ENCODE measurements at places on chromosomes 5 and 9. TPM values are rescaled to one million over a fixed set of nuclear protein-coding genes. Genes with fewer than 3 reads are reported as not detected.

SLCO6A1 gene
- total RNA-seq = not detected

IL5 gene
- not detected for total RNA-seq

STXBP1 gene
- total RNA-seq = 16.5 TPM

DNM1 gene
- 86.0 TPM for total RNA-seq

UAP1L1 gene
- total RNA-seq = 10.7 TPM

Measured in A549 treated with RU486 at 1 μM for 4 hours (cell line).